ENCODE measurements at places on chromosomes 3 and 15.
A peak's percentile ranks its signal among the peaks of the same experiment; 100 is the strongest.

- no peak overlapping the region for H3K27ac ChIP-seq
- no peaks in the 10 kb centered on the region for H3K27me3 ChIP-seq
- no peaks in the 10 kb centered on the region for H3K4me1 ChIP-seq
- DNase-seq: peak; percentile 38
- H3K4me3 ChIP-seq: no peak overlapping the region
Observed at GRCh38 chr3:13715961-13716360, 163.9 kb downstream of the WNT7A start.

- H3K27ac ChIP-seq: no peak overlapping the region
- H3K4me3 ChIP-seq: no peak overlapping the region
- no peaks in the 10 kb centered on the region for H3K27me3 ChIP-seq
- peaks cover 32% of the 10 kb centered on the region for H3K4me1 ChIP-seq
- DNase-seq: no peak
Observed at GRCh38 chr3:176795891-176796290, 401.4 kb downstream of the TBL1XR1 start.

GRCh38 chr3:6706777-6707176 is 154.1 kb upstream of the GRM7 start:
- no peak for DNase-seq
- H3K27me3 ChIP-seq: no peaks in the 10 kb centered on the region
- H3K36me3 ChIP-seq: no peaks in the 10 kb centered on the region
- H3K4me3 ChIP-seq: no peak overlapping the region
- H3K27ac ChIP-seq: no peak overlapping the region

- peaks cover 20% of the 10 kb centered on the region for H3K4me1 ChIP-seq
- DNase-seq: no peak
- no peak overlapping the region for H3K4me3 ChIP-seq
Observed at GRCh38 chr3:171254315-171254714, 205.9 kb downstream of the TNIK start.

- no peaks in the 10 kb centered on the region for H3K36me3 ChIP-seq
- no peaks in the 10 kb centered on the region for H3K27me3 ChIP-seq
Observed at GRCh38 chr3:1798711-1799405, 299.8 kb upstream of the CNTN4 start.

- peak within 1 kb of the TSS; percentile 90 for H3K27ac ChIP-seq
- peak; percentile 86 for DNase-seq
- no peaks in the 10 kb centered on the region for H3K4me1 ChIP-seq
- H3K4me3 ChIP-seq: peak within 1 kb of the TSS; percentile 54
Observed at GRCh38 chr15:90883976-90884718, at the start of gene FES. Gene FES (plus strand): TSS chr15:90884504. CDS start chr15:90885046, 542 bp downstream.

DNA sequence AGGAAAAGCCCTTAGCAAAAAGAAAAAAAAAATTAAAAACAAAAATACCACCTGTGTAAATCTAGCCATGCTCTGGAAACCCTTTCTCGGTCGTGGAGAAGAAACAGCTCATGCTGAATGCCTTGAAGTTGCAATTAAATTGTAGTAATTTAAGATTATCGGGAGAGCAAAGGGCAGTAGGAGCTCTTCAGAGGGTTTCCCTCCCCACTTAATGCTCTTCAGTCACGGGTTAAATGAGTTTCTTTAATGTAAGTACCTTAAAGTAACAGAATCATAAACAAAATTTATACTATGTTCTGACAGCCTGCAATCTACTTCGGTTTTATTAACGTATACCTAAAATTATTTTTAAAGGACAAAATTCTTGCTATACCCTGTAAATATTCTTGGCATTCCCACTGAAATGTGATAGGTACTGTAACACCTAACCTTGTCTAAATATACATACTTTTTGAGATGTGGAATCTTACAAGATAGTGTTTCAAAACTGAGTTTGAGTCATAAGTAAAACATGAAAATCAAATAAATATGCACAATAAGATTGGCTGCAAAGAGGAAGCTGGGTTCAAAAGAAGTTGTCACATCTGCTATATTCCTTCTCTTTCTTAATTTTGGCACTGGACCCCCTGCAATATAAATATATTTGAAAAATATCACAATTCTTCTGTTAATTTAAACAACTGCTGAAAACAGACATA is 5.3 kb downstream of the FOXP1 start:
- H3K27ac ChIP-seq: peak overlapping the region; percentile 98
- no peaks in the 10 kb centered on the region for H3K27me3 ChIP-seq
- H3K36me3 ChIP-seq: no peaks in the 10 kb centered on the region
- H3K4me1 ChIP-seq: peaks cover 44% of the 10 kb centered on the region

DNA sequence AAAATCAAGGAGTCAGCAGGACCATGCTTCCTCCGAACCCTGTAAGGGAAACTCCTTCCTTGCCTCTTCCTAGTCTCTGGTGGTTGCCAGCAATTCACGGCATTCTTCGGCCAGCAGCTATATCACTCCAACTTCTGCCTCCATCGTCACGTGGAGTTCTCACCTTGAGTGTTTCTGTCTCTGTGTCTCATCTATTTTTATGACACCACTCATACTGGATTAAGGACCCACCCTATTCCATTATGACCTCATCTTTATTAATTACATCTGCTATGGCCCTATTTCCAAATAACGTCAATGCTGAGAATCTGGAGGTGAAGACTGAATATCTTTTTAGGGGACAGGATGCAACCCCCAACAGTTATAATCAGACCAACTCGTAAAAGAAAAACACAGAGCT is 21.8 kb upstream of the HES1 start:
- DNase-seq: no peak
- H3K27ac ChIP-seq: no peak overlapping the region
- H3K4me3 ChIP-seq: no peak overlapping the region
- no peaks in the 10 kb centered on the region for H3K36me3 ChIP-seq

Measured in sigmoid colon (tissue), 7 donors.